Activated T-helper 1 cell treated with anti-CD3 and anti-CD28 coated beads, Interleukin-12 subunit alpha, Interleukin-12 subunit beta, Interleukin-2, Interleukin-4 antibody, amounts not matched to agents 30 ng/mL and 10 ng/mL and 1 ng/mL, durations not matched to agents 14 hours and 24 hours and 36 hours (primary cell): ENCODE measurements at places on chromosomes 6 and 20. TPM values are rescaled to one million over a fixed set of nuclear protein-coding genes. Genes with fewer than 3 reads are reported as not detected.

The LY86 gene
- total RNA-seq: 1.1 and 1.2 TPM in 2 replicates

DNA sequence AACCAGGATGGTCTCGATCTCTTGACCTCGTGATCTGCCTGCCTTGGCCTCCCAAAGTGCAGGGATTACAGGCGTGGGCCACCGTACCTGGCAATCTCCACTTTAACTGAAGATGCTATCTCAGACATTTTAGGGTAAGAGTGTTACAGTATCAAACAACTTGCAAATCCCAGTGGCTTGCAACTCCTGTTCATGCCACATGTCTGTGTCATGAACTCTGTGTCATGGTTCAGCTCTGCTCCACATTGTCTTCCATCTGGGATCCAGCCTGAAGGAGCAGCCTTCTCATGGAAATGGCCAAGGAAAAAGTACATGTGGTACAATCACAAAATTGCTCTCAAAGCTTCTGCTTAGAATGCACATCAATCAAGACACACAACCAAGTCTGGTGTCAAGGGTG lies 114.9 kb downstream of the MAP3K5 start:
- no peak overlapping the region for H3K27ac ChIP-seq
- H3K36me3 ChIP-seq: peaks cover 28% of the 10 kb centered on the region
- DNase-seq: no peak
- H3K4me1 ChIP-seq: peaks cover 13% of the 10 kb centered on the region
- H3K27me3 ChIP-seq: no peaks in the 10 kb centered on the region
- H3K4me3 ChIP-seq: no peak overlapping the region

GRCh38 chr6:42870145-42870936 lies 9.1 kb upstream of the RPL7L1 start:
- DNase-seq: no peak
- no peak overlapping the region for H3K4me3 ChIP-seq
- no peaks in the 10 kb centered on the region for H3K27me3 ChIP-seq
- H3K4me1 ChIP-seq: no peaks in the 10 kb centered on the region

DNA sequence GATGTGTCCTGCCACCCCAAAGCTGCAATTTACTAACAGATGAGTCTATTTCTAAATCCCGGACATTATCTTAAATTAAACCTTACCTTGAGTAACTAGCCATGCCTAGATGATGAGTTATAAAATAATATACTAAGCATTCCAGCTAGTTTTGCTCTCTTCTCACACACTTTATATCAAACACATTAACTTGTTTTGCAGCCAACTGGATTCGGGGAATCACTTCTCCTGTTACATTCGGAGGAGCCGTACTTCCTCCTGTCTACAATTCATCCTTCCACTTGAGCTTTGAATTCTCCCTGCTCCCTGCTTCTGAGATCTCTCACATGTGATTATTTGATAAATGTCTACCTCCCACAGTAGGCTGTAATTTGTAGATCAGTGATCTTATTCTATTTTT lies 420.1 kb downstream of the GJA1 start:
- no peak overlapping the region for H3K4me3 ChIP-seq
- H3K27me3 ChIP-seq: no peaks in the 10 kb centered on the region
- DNase-seq: no peak
- no peaks in the 10 kb centered on the region for H3K36me3 ChIP-seq

The RBM12 gene
- 151 and 168 TPM in 2 replicates for total RNA-seq

The SSTR4 gene
- total RNA-seq: not detected in 2 replicates

GRCh38 chr20:21511485-21511849 lies 2.4 kb downstream of the NKX2-2 start:
- DNase-seq: no peak
- H3K4me3 ChIP-seq: no peak overlapping the region
- peaks cover 19% of the 10 kb centered on the region for H3K4me1 ChIP-seq
- peak overlapping the region; percentile 61 for H3K27ac ChIP-seq
- peaks cover 70% of the 10 kb centered on the region for H3K27me3 ChIP-seq
- peaks cover 7% of the 10 kb centered on the region for H3K36me3 ChIP-seq

GRCh38 chr6:8481727-8482126 lies 46.4 kb upstream of the SLC35B3 start:
- H3K27ac ChIP-seq: no peak overlapping the region
- H3K36me3 ChIP-seq: no peaks in the 10 kb centered on the region
- H3K4me3 ChIP-seq: no peak overlapping the region
- H3K4me1 ChIP-seq: no peaks in the 10 kb centered on the region
- DNase-seq: no peak

- no peak for DNase-seq
- peaks cover 6% of the 10 kb centered on the region for H3K27me3 ChIP-seq
- H3K4me1 ChIP-seq: peaks cover 24% of the 10 kb centered on the region
- no peak overlapping the region for H3K27ac ChIP-seq
- H3K36me3 ChIP-seq: no peaks in the 10 kb centered on the region
Observed at GRCh38 chr6:136526937-136527336, 23.3 kb downstream of the MAP7 start.

GRCh38 chr20:60206259-60206658 lies 248.0 kb downstream of the CDH26 start:
- H3K4me3 ChIP-seq: no peak overlapping the region
- DNase-seq: no peak
- H3K4me1 ChIP-seq: no peaks in the 10 kb centered on the region

The CCM2L gene
- total RNA-seq: not detected in 2 replicates

The ADGB gene
- total RNA-seq: not detected in 2 replicates

GRCh38 chr6:12401200-12401599 lies 111.0 kb downstream of the EDN1 start:
- H3K27ac ChIP-seq: no peak overlapping the region
- no peak overlapping the region for H3K4me3 ChIP-seq
- H3K27me3 ChIP-seq: no peaks in the 10 kb centered on the region
- no peak for DNase-seq

DNA sequence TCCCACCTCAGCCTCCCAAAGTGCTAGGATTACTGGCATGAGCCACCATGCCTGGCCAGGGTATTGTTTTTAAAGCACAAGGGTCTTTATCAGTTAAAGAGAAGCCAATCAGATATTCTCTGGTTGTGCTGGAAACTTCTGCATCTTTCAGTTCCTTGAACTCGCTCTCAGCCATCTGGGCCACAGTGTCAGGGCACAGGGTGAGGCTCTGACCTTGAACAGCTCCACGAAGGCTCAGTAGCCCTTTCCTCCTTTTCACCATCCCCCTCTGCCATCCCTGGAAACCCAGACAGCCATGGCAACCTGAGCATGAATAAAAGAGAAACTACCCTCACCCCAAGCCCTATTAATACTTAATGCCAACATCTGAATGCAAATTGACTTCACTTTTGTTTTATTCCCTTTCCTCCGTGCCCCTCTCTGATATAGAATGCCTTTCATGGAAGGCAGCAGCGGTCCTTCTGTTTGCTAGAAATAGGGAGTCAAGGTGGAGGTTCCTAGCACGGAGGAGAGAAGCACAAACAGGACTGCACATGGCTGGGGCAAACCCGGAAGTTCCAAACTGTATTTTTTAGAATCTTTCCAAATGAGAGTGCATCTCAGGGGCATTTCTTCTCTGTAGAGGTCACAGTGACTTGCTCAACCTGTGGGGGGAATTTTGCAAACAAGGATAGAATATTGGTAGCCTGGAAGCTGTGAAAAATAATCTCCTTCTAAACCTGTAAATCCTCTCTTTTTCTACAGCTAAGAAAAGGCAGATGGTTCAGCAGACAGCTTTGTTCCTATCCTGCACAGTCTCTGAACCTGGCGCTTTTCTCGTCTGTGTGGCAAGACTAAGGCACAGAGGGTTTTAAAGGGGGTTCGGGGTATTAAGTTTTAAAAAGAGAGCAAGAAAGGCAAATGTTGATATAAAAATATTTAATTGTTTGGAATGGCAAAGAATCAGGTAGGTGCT lies 176.4 kb upstream of the RREB1 start:
- no peak for DNase-seq
- no peak overlapping the region for H3K4me3 ChIP-seq
- no peaks in the 10 kb centered on the region for H3K36me3 ChIP-seq

The EMILIN3 gene
- total RNA-seq: 0.65 and 0.69 TPM in 2 replicates

The OSER1 gene
- 22.0 and 23.4 TPM in 2 replicates for total RNA-seq

- no peak for DNase-seq
- no peaks in the 10 kb centered on the region for H3K27me3 ChIP-seq
- no peak overlapping the region for H3K27ac ChIP-seq
Observed at GRCh38 chr20:11355345-11355744, 562.3 kb upstream of the BTBD3 start.

GRCh38 chr6:15490242-15491100 lies 172.4 kb downstream of the DTNBP1 start:
- H3K36me3 ChIP-seq: peaks cover 26% of the 10 kb centered on the region
- peaks cover 1% of the 10 kb centered on the region for H3K27me3 ChIP-seq
- H3K4me3 ChIP-seq: no peak overlapping the region
- H3K4me1 ChIP-seq: peaks cover 31% of the 10 kb centered on the region
- DNase-seq: no peak
- no peak overlapping the region for H3K27ac ChIP-seq

DNA sequence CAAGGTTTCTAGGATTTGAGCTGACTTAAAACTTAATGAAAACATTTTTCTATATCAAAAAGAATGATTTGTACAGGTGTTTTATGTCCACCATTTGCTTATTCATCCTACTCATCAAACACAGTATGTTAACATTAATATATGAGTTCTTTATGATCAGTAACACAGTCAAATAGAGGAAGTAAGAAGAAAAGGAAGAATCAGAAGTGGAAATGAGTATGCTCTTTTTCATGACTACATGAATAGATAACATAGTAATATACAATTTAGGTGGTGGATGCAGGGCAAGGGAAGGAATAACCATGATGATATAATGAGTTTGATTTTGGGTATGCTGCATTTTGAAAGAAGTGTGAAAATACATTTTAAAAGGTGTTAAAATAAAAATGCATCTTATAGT lies 16.5 kb downstream of the KPNA5 start:
- no peak overlapping the region for H3K27ac ChIP-seq
- peaks cover 27% of the 10 kb centered on the region for H3K4me1 ChIP-seq
- H3K36me3 ChIP-seq: peaks cover 33% of the 10 kb centered on the region
- no peak for DNase-seq
- H3K4me3 ChIP-seq: no peak overlapping the region

- DNase-seq: no peak
- H3K36me3 ChIP-seq: peaks cover 9% of the 10 kb centered on the region
- H3K27me3 ChIP-seq: peaks cover 4% of the 10 kb centered on the region
- peak overlapping the region; percentile 90 for H3K27ac ChIP-seq
- peak overlapping the region; percentile 97 for H3K4me3 ChIP-seq
- H3K4me1 ChIP-seq: peaks cover 27% of the 10 kb centered on the region
Observed at GRCh38 chr6:151451417-151451949, 443 bp downstream of the RMND1 start.

GRCh38 chr6:166343150-166343487 lies 774 bp upstream of the SFT2D1 start:
- H3K27ac ChIP-seq: peak overlapping the region; percentile 20
- H3K4me3 ChIP-seq: peak overlapping the region; percentile 89
- DNase-seq: no peak
- peaks cover 13% of the 10 kb centered on the region for H3K27me3 ChIP-seq
- peaks cover 6% of the 10 kb centered on the region for H3K36me3 ChIP-seq
- H3K4me1 ChIP-seq: peaks cover 24% of the 10 kb centered on the region

The RIPOR3 gene
- total RNA-seq: not detected in 2 replicates

DNA sequence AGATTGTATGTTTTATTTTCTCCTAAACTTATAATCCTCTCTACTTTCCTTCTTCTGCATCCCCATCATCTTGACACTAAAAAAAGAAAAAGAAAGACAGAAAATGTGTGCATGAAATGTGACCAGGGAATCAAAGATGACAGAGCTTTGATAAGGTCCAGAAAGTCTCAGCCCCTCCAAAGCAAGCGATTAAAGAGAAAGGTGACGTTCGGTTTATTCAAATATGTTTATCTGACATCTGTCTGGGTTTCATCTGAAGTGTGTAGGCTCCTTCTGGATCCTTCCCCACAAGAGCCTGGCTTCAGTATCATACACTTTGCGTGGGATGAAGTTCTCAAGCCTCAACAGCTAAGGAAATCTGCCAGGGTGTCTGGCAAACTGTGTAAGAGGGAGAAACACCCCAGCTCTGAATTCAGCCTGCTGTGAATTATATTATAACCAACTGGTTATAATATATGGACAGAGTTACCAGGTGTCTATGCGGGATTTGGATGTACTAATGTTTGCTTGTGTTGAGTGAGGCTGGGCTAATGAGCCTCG lies 263.0 kb downstream of the ZNF217 start:
- H3K27me3 ChIP-seq: no peaks in the 10 kb centered on the region
- peaks cover 9% of the 10 kb centered on the region for H3K4me1 ChIP-seq
- peaks cover 2% of the 10 kb centered on the region for H3K36me3 ChIP-seq

The GLYATL3 gene
- total RNA-seq: not detected in 2 replicates

The BCAS1 gene
- total RNA-seq: not detected in 2 replicates

The RAMACL gene
- 0.29 and 0.42 TPM in 2 replicates for total RNA-seq

The TMEM244 gene
- not detected in 2 replicates for total RNA-seq

- no peak for DNase-seq
- H3K27ac ChIP-seq: no peak overlapping the region
- H3K4me1 ChIP-seq: peaks cover 7% of the 10 kb centered on the region
- H3K27me3 ChIP-seq: peaks cover 63% of the 10 kb centered on the region
Observed at GRCh38 chr6:27280064-27280539, 32.0 kb downstream of the POM121L2 start.

The ZBP1 gene
- total RNA-seq: 0.15 and 0.41 TPM in 2 replicates

DNA sequence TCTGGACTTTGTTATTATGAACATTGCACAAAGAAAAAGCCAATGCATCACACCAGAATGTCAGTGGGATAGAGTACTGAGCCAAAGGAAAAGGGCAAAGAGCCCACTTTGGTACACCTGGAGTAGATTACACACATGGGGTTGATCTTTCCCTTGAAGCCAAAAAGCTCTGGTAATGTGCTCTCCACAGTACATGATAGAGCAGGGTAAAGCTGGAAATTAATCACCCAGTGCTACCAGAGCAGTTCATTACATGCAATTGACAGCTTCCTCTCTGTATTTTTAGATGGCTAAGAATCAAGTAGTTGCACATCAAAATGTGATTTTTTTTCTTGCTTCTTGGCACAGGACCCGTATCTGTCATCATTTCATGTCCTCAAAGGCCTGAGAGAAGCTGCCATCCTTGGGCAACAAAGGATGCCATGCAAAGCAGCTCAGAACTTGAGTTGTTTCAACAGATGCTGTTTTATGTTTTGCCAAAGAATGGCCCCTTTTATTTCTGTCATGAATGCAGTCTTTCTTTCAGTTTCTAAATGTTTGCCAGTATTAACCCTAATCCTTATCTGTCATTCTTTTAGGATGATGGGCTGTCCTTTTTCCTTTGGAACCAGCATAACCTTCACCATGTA lies 88.1 kb downstream of the HDGFL1 start:
- H3K4me1 ChIP-seq: no peaks in the 10 kb centered on the region
- H3K36me3 ChIP-seq: no peaks in the 10 kb centered on the region
- no peak overlapping the region for H3K27ac ChIP-seq

The EPB41L1 gene
- 0.23 TPM in 1 of 2 replicates, not detected in the other for total RNA-seq

GRCh38 chr20:63258781-63259180 lies 4.5 kb upstream of the NKAIN4 start:
- no peak overlapping the region for H3K27ac ChIP-seq
- no peaks in the 10 kb centered on the region for H3K4me1 ChIP-seq
- no peak overlapping the region for H3K4me3 ChIP-seq
- peaks cover 26% of the 10 kb centered on the region for H3K27me3 ChIP-seq

DNA sequence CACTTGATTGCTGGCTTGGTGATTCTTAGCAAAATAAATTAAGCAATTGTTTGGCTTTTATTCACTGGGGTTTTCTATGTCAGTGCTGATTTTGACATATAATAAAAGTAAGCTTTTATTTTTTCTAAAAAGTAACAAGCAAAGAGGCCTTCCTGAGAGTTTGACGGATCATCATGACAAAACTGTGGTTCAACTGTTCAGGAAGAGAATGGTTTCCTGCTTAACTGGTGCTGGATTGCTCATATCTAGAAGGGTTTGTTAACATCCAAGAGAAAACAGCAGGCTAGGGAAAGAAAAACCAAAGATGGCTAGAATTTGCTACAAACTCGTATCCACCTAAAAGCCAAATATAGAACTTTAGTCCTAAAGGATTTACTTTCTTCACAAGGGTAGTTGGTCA lies 21.2 kb downstream of the SERPINB1 start:
- peaks cover 21% of the 10 kb centered on the region for H3K36me3 ChIP-seq
- H3K27me3 ChIP-seq: no peaks in the 10 kb centered on the region
- H3K4me3 ChIP-seq: peak overlapping the region; percentile 20
